ENCODE measurements at places on chromosomes 7 and 10.
A peak's percentile ranks its signal among the peaks of the same experiment; 100 is the strongest.

- DNase-seq, result no peak
Observed at GRCh38 chr10:60155099-60155877, 234.4 kb downstream of the ANK3 start.

DNA sequence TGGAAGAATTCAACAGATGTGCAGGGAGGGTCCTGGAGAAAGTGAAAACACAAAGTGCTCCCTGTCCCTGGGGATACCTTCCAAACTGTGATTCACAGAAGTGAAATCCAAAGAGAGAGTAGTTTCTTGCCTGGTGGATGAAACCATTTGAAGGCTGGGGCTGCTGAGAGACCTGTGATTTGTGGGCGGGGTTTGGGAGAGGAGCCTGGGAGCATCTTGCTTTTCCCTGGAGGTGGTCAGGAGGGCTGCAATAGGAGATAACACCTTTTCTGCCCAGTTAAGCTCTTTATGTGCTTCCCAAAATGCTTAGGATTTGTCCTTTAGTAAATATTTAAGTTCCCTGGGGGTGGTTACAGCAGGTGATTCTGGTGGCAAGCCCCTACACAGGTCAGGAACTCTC, 105.3 kb upstream of the TPK1 start:
- no peak for DNase-seq

- no peak for DNase-seq
Observed at GRCh38 chr10:117731121-117731791, 188.7 kb downstream of the EMX2 start.

DNA sequence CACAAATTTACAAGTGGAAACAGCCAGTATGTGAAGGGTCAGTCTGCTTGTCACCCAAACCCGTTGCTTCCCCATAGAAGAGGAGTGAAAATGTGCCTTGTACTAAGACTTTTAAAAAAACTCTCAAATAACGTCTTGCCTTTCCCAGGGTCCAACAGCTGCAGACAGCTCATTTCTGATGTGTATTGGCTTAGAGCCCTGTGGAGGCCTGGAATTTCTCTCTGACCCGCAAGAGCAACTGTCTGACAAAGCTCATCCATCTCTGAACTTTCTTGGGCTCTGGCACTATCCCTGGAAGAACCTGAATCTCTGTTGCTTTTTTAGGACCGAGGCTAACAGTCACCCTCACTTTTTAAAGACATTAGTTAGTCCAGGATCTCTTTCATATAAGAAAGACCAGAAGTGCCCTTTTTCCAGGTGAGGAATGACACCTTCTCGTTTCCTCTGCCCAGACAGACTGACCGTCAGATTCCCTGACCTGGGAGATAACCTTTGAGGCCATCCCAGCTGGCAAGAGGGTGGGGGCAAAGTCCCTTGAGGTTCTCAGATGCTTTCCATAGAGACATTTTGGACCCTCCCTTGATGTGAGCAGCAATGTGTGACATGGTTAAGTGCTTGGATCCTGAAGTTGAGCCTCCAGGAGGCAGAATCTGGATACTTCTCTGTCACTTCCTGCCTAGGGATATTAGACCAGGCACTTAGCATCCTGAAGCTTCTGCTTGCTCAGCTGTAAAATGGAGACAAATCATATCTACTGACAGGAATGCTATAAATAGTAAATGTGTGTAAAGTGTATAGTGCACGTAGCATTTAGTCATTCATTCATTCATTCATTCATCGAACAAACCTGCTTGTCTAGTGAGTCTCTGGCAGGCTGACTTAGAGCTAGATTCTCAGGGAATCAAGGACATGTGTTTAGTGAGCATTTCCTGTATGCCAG, 4.5 kb upstream of the NODAL start:
- no peak for DNase-seq

- no peak for DNase-seq
Observed at GRCh38 chr10:64626924-64627323, 1105.7 kb downstream of the REEP3 start.

GRCh38 chr7:150974468-150975391, 3.4 kb downstream of the KCNH2 start:
- DNase-seq, result no peak

DNA sequence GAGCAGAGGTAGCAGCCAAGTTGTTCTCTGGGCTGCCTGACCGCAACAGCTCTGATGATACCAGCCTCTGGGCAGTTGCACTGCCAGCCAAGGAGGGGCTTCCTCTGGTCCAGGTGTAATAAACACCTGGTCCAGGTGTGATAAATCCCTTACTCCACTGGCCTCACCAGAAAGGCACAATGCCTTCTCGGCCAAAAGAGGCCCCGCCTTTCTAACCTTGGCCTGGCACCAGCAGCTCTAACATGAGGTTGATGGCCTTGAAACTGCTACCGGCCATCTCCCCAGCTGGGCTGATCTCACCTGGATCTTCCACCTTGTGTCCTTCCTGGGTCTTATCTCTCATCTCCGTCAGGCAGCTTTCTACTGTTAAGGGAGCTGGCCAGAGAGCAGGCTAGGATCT, 45.5 kb upstream of the PDZD8 start:
- no peak for DNase-seq

GRCh38 chr7:117648203-117648866, 168.5 kb downstream of the CFTR start:
- DNase-seq, result no peak

DNA sequence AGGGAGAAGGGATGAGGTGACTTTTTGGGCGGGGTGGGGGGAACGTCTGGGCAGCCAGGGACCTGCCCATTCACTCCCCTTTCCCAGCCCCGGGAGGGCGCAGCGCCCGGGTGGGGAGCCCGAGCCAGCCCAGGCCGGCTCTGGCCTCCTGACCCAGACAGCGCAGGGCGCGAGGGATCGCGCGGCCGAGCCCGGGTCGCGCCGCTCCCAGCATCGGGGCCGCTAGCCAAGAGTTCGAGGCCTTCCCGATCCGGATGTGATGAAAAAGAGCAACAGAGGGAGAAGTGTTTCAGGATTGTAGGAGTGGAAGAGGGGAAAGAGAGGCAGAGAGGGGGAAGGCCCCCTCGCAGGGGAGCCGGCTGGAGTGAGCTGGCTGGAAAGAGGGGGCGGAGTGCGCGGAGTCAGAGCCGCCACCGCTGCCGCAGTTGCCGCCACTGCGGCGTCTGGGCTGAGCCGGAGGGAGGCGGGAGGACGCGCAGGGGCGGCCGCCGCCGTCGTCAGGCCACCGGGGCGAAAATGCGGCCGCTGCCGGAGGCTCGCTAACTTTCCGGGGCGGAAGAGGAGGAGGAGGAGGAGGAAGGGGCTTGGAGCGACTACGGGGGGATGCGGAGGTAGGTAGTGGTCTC, at the start of gene MDFIC:
Gene MDFIC (plus strand): TSS at position 69 of the 626 bp plus-strand sequence. CDS start 940 bp downstream, outside the sequence.
- no peak for DNase-seq

DNA sequence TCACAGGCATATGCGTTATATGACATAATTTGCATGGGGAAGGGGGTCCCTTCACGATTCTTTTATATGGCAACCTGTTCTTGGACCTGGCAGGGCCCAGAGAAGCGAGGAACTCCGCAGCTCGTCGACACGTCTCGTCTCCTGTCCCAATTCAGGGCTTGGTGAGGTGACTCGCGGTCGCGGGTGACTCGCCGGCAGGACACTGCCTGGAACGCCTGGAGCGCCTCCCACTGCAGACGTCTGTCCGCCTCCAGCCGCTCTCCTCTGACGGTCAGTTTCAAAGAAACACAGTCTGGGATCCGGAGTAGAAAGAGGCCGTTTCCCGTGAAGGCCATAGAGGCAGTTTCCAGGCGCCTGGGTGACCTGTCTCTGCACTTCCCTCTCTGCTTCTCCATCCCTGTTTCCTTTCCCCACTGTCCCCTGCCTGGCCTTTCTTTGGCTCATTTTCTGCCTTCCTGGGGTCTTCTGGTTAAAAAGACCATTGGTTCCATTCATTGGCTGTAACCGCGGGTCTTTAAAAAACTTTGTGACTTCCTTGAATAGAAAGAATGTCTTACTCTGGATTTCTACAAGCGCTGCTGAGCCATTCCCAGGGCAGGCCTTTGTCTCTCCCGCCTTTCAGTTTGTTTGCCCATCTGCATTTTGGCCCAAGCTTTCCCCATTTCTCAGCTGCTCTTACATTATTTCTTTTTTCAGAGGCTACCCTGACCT, 1.2 kb downstream of the UPP1 start:
- no peak for DNase-seq

DNA sequence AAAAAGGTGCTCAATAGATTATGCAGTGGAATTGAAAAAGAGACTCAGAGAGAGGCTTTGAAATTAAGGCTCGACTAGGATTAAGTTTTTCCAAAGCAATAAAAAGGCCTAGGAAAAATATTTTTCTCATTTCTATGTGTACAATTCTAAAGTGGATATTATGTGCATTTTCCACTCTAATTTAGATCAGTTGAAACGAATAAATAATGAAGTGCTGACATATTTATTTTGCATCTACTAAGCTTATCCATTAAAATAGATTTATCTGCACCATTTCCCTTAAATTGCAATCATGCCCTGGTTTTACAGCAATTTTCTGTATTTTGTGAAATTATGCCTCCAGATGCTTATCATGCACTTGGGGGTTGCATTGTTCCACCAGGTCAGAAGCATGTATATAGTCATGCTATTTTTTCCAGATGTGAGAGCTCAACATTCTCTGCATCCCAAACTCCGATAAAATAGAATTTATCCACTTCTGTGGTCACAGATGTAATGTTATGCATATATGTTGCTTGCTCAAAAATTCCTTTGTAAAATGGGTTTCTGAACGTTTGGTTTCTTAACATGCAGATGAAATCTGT, 18.3 kb downstream of the FIGNL1 start:
- no peak for DNase-seq

DNA sequence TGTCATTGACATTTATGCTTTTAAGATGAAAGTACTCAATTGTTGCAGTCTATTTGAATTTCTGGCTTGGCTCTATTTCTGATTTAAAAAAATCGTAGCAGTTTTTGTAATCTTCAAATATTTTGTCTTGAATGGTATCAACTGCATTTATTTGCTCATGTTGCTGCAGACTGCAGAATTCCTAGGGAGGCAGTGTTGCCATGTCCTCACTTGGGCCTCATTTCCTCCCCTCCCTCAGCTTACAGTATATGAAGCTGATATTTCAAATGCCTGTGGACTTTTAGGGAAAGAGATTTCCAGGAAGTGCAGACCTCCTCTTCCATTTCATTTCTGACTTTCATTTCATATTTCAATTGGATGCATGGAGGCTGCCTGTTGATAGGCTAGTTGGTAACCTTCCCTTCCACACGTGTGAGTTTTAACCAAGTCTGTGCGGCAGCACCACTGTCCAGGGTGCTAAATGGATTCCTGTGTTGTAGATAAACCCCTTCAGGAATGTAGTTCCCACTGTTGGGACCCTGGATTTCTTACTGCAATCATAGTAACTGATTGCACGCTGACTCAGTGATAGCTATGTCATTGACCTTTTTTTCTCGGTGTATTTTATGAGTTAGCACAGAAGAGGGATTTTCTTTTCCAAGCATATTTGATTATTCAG, 17.5 kb downstream of the VPS50 start:
- no peak for DNase-seq

GRCh38 chr10:71213127-71213621, 804 bp downstream of the UNC5B start:
- DNase-seq, result no peak

DNA sequence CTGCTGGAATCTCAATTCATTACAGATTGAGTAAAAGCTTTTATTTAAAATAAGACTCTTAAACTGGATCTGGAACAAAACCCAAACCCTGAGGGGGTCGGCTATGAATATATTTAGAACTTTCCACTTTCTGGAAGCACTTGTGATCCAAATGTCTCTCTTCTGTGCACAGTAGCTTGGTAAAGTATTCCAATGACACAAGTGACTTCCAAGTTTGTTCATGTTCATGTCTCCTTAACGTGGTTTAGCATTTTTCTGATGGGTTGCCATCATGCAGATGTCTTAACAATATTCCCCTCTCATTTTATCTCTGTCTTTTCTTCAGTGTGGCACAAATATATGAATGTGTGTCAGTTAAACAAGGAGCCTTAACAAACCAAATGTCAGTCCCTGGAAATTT, 191.9 kb upstream of the SORCS1 start:
- DNase-seq, result no peak

GRCh38 chr7:26052706-26053105, 99.3 kb upstream of the NFE2L3 start:
- no peak for DNase-seq

DNA sequence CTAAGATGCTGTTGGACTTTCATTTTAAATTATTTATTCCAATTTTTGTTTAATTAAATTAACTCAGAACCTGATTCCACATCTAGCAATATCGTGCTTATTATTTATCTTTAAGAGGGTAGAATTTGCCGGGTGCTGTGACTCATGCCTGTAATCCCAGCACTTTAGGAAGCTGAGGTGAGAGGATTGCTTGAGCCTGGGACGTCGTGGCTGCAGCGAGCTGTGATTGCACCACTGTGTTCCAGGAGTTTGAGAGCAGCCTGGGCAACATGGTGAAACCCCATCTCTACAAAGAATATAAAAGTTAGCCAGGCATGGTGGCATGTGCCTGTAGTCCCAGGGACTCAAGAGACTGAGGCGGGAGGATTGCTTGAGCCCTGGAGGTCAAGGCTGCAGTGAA, 47.8 kb downstream of the ZFAND4 start:
- no peak for DNase-seq

DNA sequence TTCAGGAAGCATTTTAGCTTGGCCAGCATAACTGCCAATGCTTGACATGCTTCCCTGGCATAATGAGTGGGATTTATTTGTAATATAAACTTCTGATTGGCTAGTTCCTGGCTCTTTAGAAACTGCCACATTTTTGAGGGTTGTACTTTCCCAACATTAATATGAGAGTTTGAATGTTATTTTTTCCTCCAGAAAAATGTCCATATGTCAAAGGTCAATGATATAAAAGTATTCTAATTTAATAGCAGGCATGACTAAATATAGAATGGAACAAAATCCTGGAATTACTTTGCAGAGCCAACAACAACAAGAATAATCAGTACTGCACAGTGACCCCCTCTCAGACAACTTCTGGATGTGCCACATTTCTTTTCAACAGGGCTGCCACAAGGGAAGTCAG, 352.6 kb downstream of the PRPF18 start:
- peak; percentile 67 for DNase-seq

DNA sequence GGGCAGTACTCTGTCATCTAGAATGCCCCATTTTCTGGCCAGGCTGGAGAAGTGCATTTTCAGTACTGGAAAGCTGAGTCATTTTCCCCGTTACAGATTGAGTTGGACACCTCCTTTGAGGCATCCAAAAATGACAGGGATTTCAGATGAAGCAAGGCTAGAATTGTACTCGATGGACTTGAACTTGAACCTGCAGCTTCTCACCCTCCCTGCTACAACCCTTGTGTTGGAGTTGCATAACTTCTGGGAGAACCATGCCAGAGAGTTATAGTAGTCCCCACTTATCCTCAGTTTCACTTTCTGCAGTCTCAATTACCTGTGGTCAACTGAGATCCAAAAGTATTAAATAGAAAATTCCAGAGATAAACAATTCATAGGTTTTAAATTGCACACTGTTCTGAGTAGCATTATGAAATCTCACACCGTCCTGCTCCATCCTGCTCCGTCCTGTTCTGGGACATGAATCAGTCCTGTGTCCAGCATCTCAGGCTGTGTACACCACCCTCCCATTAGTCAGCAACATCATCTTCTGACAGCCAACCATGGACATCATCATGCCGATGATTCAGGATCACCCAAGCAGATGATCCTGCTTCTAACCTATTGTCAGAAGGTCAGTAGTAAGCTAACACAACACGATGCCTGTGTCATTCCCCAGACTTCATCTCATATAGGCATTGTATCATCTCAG, 363.7 kb downstream of the DPP6 start:
- DNase-seq, result no peak

Measured in AG09319 (cell line).